Bronchial smooth muscle cell (primary cell): ENCODE measurements at places on chromosomes 16 and 17. TPM values are rescaled to one million over a fixed set of nuclear protein-coding genes. Genes with fewer than 3 reads are reported as not detected.

RSPRY1 gene
- total RNA-seq: 31.4 and 39.8 TPM in 2 replicates

P3H4 gene
- 44.1 and 49.2 TPM in 2 replicates for total RNA-seq

P2RX1 gene
- not detected in 2 replicates for total RNA-seq

PLD6 gene
- total RNA-seq: 1.9 and 2.4 TPM in 2 replicates

CCL2 gene
- 1.4 and 5.1 TPM in 2 replicates for total RNA-seq

CUEDC1 gene
- total RNA-seq: 7.7 and 10.2 TPM in 2 replicates

NEUROD2 gene
- under 0.01 TPM in 1 of 2 replicates, not detected in the other for total RNA-seq

GSDMA gene
- not detected in 2 replicates for total RNA-seq

TVP23A gene
- not detected in 2 replicates for total RNA-seq

OTOP2 gene
- total RNA-seq: not detected in 2 replicates

FBXL19 gene
- total RNA-seq: 9.3 and 13.6 TPM in 2 replicates

CACNA1G gene
- 0.32 and 1.0 TPM in 2 replicates for total RNA-seq

DHRS7C gene
- total RNA-seq: not detected in 2 replicates

PCGF2 gene
- 3.9 and 5.3 TPM in 2 replicates for total RNA-seq

NRN1L gene
- 0.16 TPM in 1 of 2 replicates, not detected in the other for total RNA-seq

COQ7 gene
- 16.7 and 29.0 TPM in 2 replicates for total RNA-seq

ASPA gene
- 0.63 and 3.3 TPM in 2 replicates for total RNA-seq

FAM222B gene
- 1.5 and 1.6 TPM in 2 replicates for total RNA-seq

TBC1D3D gene
- 0.16 and 0.94 TPM in 2 replicates for total RNA-seq

CD79B gene
- total RNA-seq: 0.09 and 0.16 TPM in 2 replicates

GCGR gene
- not detected in 2 replicates for total RNA-seq

ZNF207 gene
- total RNA-seq: 53.9 and 62.3 TPM in 2 replicates

SLC35G6 gene
- not detected in 2 replicates for total RNA-seq

KRT39 gene
- total RNA-seq: 0.16 and 0.17 TPM in 2 replicates

CPHXL2 gene
- not detected in 2 replicates for total RNA-seq

PLA2G10 gene
- total RNA-seq: not detected in 2 replicates

KRTAP4-9 gene
- not detected in 2 replicates for total RNA-seq

HBM gene
- total RNA-seq: not detected in 2 replicates

IL4R gene
- total RNA-seq: 6.3 and 9.9 TPM in 2 replicates

DNAH3 gene
- under 0.01 TPM in 2 replicates for total RNA-seq

KCNH4 gene
- not detected in 2 replicates for total RNA-seq

SMIM5 gene
- total RNA-seq: not detected in 2 replicates

SHCBP1 gene
- 1.5 and 5.7 TPM in 2 replicates for total RNA-seq

SPN gene
- total RNA-seq: under 0.01 TPM in 1 of 2 replicates, not detected in the other

GRB7 gene
- 0.16 TPM in 1 of 2 replicates, not detected in the other for total RNA-seq

SLC12A3 gene
- under 0.01 TPM in 1 of 2 replicates, not detected in the other for total RNA-seq

KIF19 gene
- total RNA-seq: not detected in 2 replicates

SLC6A2 gene
- not detected in 2 replicates for total RNA-seq

ZNF469 gene
- 2.5 and 3.3 TPM in 2 replicates for total RNA-seq

CCL5 gene
- total RNA-seq: not detected in 2 replicates

PLEKHH3 gene
- total RNA-seq: 10.1 and 12.9 TPM in 2 replicates

DNAJA2 gene
- total RNA-seq: 74.1 and 77.9 TPM in 2 replicates

SETD1A gene
- total RNA-seq: 3.0 TPM in 2 replicates
